Activated T-cell treated with anti-CD3 and anti-CD28 coated beads, Interleukin-2, amount 50 U/mL, for 72 hours (primary cell): ENCODE measurements at places on chromosomes 5 and 9. TPM values are rescaled to one million over a fixed set of nuclear protein-coding genes. Genes with fewer than 3 reads are reported as not detected.

SAPCD2 gene
- total RNA-seq = 8.4 TPM

LRRC19 gene
- not detected for total RNA-seq

DNA sequence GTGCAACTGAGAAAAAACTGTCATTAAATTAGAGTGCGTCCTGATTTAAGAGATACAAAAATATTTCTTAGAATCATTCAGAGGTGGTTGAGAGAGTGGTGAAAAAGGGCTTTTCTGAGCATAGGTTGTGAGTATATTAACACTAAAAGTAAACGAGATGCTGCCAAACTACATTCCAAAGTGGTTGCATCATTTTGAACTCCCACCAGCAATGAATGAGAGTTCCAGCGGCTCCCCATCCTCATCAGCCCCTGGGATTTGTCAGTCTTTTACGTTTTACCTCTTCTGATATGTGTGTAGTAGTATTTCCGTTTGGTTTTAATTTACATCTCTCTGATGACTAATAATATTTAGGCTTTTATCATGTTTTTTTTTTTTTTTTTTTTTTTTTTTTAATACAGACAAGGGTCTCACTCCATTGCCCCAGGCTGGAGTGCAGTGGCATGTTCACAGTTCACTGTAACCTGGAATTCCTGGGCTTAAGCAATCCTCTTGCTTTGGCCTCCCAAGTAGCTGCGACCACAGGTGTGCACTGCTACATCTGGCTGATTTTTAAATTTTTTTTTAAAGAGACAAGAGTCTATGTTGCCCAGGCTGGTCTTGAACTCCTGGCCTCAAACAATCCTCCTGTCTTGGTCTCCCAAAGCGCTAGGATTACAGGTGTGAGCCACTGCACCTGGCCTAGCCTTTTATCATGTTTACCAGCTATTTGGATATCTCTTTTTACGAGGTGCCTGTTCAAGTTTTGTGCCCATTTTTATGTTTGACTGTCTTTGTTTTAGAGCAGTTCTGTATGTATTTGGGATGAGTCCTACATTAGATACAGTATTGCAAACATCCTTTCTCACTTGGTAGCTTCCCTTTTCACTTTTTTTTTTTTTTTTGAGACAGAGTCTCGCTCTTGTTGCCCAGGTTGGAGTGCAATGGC lies 17.0 kb downstream of the PRRT1B start:
- DNase-seq = no peak

GRCh38 chr5:116585227-116585626 lies 10.6 kb upstream of the SEMA6A start:
- DNase-seq = no peak

DNA sequence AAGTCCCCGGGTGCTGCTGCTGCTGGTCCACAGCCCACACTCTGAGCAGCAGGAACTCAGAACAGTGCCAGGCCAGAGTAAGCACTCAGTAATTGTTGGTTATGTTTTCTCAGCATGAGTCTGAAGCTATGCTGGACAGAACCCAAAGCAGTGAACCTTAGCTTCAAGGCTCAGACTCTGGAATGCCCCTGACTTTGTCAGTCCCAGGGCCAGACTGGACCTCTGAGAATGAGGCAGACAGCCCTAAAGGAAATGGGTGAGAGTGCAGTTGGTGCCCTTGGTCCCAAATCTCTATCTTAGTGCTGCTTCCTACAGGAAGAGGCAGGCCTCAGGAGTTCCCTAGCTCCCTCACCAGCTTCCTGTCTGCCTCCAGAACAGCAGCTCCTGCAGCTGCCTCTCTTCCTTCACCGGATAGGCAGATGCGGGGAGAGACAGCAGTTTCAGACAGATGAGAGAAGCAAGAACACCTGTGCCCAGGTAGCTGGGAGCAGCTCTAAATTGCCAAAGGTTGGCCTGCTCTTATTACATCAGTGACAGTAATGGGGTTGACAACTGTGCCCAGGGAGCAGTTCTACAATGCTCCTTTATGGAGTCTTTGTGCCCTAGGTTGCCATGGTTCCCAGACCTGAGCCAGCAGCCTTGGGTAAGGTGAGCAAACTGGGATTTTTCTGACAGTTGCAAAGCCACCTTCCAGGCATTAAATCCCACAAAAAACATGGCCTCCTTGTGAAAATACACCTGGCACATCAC lies 82.2 kb upstream of the CXCL14 start:
- DNase-seq = no peak

DNA sequence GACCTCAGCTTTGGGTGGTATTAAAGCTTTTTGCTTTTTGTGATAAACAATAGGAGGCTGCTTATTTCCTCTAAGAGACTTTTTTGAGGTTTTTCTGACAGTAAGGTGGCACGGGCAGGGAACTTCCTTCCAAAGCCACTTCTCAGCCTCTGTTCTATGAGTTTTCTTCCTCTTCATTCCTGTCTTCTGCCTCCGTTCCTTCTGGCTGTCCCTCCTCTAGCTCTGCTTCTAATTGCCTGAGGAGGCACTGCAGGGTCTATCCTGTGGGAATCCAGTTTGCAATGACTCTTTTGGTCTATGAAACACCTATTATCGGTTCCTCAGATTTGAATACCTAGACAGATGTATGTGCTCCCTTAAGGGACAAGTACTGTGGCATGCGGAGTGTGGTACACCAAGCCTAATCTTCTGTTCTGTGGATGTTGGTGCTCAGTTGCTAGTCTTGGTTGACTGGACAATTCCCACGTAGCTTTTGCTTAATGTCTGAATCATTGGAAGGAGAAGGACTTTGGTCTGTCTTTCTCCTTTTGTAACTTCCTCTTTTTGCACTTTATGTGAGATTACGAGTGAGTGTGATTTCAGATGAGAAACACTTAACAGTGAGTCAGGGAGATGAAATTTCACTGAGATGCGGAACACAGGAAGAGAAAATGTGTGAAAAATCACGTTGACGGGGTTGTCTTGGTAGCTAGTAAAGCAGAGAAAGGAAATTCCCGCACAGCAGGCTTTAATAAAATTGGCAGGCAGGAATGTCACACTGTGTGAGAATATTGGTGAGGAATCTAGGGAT lies 305.2 kb downstream of the EFNA5 start:
- no peak for DNase-seq
